ENCODE measurements at places on chromosomes 11 and 22. TPM values are rescaled to one million over a fixed set of nuclear protein-coding genes. Genes with fewer than 3 reads are reported as not detected.

Gene FGF19
- total RNA-seq, result not detected

Gene BAIAP2L2
- total RNA-seq, result 7.1 TPM

Gene NAP1L4
- 103 TPM for total RNA-seq

Gene FOLR2
- total RNA-seq, result not detected

Gene OTOG
- not detected for total RNA-seq

Gene OR2D3
- total RNA-seq, result not detected

Gene TUBA8
- 0.66 TPM for total RNA-seq

Gene CDC42EP1
- 86.0 TPM for total RNA-seq

Gene FDXACB1
- 0.79 TPM for total RNA-seq

Gene GP1BB
- 0.83 TPM for total RNA-seq

DNA sequence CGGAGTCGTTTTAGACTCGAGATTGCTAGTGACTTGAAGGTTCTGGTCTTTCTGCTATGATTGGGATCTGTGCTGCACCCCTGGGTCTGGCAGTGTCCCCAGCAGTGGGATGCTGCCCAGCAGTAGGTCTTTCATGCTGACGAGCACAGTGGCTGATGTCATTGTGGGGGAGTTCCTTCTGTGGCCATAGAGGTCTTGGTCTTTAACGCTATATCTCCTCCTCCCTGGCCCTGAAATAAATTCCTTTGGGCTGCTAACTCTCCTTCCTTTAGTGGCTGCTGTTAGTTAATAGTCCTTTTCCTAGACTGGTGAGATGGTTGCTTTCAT is 136.3 kb downstream of the TEAD1 start:
- H3K27me3 ChIP-seq, result no peaks in the 10 kb centered on the region
- H3K4me1 ChIP-seq, result peaks cover 58% of the 10 kb centered on the region
- H3K27ac ChIP-seq, result peak overlapping the region; percentile 63
- no peak for DNase-seq

- no peaks in the 10 kb centered on the region for H3K27me3 ChIP-seq
- no peaks in the 10 kb centered on the region for H3K4me1 ChIP-seq
- H3K4me3 ChIP-seq, result no peak overlapping the region
Observed at GRCh38 chr11:80626721-80627120, 1185.9 kb upstream of the TENM4 start.

DNA sequence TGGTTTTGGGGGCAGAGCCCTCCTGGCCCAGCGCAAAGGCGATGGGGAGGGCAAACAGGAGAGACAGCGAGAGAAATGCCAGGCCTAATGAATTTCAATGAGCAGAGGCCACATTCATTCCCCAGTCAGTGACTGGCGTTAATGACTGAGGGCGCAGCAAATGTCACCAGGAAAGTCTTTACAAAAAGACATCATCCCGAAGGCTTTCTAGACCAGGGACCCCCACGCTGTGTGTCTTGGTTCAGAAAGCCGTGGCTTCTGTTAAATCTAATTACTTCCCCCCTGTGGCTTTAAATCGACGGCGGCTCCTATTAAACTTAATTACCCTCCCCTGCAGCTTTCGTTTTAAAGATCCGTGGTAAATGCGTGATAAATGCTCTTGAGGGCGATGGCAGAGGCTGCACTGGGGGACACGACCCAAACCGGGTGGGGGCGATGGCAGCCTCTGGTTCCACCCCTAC is 1.6 kb upstream of the FGF19 start:
- no peak overlapping the region for H3K4me3 ChIP-seq
- peaks cover 10% of the 10 kb centered on the region for H3K4me1 ChIP-seq
- H3K36me3 ChIP-seq, result no peaks in the 10 kb centered on the region
- no peaks in the 10 kb centered on the region for H3K27me3 ChIP-seq
- H3K27ac ChIP-seq, result no peak overlapping the region

GRCh38 chr11:57641011-57641807 is 8.5 kb downstream of the YPEL4 start:
- peaks cover 25% of the 10 kb centered on the region for H3K36me3 ChIP-seq
- H3K4me3 ChIP-seq, result no peak overlapping the region
- peak; percentile 63 for DNase-seq

DNA sequence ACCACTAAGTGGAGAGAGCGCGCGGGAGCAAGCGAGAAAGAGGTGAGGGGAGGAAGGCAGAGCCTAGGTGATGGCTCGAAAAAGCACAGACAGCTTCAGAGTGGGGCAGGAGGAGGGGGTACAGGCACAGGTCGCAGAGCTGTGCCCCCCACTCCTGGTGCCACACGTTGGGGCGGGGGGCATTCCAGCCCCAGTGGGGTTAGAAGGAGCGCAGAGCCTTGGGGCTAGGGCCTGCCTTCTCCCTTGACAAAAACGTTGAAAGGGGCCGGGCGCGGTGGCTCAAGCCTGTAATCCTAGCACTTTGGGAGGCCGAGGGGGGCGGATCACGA is 41.6 kb upstream of the ISX start:
- H3K36me3 ChIP-seq, result peaks cover 4% of the 10 kb centered on the region
- H3K27ac ChIP-seq, result no peak overlapping the region
- DNase-seq, result no peak

- no peaks in the 10 kb centered on the region for H3K4me1 ChIP-seq
- no peak overlapping the region for H3K27ac ChIP-seq
- H3K4me3 ChIP-seq, result no peak overlapping the region
- no peaks in the 10 kb centered on the region for H3K36me3 ChIP-seq
Observed at GRCh38 chr22:23500508-23501260, 79.4 kb downstream of the IGLL1 start.

DNA sequence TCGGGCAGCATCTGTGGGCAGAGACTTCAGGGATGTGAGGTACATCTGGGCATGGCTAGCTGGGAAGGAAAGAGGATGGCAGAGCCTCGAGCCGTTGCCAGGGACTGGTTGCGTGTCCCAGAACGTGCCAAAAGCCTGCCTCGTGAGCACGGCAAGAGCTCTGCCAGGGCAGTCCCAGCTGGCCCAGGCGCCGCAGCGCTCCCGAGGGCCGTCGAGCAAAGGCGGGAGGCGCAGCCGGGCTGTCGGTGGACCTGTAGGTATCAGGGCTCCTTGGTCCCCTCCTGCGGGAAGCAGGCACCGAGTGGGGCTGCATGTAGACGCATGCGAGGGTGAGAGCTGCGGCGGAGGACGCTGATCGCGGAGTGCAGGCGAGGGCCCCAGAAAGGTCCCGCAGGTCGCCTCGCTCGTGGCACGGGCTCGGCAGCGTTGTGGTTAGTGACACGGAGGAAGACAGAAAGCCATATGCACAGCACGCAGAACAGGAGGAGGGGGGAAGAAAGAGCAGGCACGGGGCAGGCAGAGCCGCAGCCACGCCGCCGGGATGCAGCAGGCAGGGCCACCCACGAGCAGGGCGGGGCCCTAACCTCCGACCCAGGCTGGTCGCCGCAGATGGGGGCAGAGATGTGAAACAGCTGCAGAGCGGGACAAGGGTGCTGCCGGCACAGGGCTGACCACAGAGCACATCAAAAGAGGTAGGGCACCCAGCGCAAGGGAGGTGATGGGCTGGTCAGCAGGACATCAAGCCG is 18.0 kb downstream of the LSP1 start:
- H3K27me3 ChIP-seq, result no peaks in the 10 kb centered on the region
- no peak overlapping the region for H3K27ac ChIP-seq
- peaks cover 16% of the 10 kb centered on the region for H3K4me1 ChIP-seq
- no peak for DNase-seq
- H3K4me3 ChIP-seq, result no peak overlapping the region

DNA sequence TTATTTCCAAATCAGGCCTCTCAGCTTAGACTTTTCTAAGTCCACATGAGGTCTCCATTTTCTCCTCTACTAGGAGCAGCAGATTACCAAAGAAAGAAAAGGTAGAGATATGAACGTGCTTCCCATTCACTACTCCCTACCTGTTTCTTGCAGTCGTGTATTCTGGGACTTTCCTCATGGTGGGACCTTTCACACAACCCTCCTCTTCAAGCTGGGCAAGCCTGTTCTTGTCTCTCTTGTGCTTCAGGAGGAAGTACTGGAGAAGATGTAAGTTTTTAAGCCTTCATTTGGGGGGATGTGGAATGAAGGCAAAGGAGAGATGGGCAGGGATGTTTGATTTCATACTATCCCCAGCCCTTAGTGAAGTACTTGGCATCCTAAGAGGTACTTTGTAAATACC is 128.8 kb upstream of the SESN3 start:
- no peak for DNase-seq
- no peaks in the 10 kb centered on the region for H3K36me3 ChIP-seq
- no peak overlapping the region for H3K27ac ChIP-seq

GRCh38 chr11:82996966-82997606 is 74.6 kb downstream of the RAB30 start:
- no peak overlapping the region for H3K27ac ChIP-seq
- H3K4me1 ChIP-seq, result peaks cover 10% of the 10 kb centered on the region
- peaks cover 15% of the 10 kb centered on the region for H3K36me3 ChIP-seq

- H3K4me3 ChIP-seq, result no peak overlapping the region
- peaks cover 12% of the 10 kb centered on the region for H3K4me1 ChIP-seq
- H3K27ac ChIP-seq, result no peak overlapping the region
- peak; percentile 23 for DNase-seq
- H3K27me3 ChIP-seq, result no peaks in the 10 kb centered on the region
- H3K36me3 ChIP-seq, result peaks cover 24% of the 10 kb centered on the region
Observed at GRCh38 chr11:12871788-12872321, 137.3 kb upstream of the RASSF10 start.

- no peak for DNase-seq
- H3K27ac ChIP-seq, result no peak overlapping the region
- H3K4me1 ChIP-seq, result no peaks in the 10 kb centered on the region
- H3K4me3 ChIP-seq, result no peak overlapping the region
Observed at GRCh38 chr11:58781345-58781744, 49.6 kb upstream of the GLYAT start.

DNA sequence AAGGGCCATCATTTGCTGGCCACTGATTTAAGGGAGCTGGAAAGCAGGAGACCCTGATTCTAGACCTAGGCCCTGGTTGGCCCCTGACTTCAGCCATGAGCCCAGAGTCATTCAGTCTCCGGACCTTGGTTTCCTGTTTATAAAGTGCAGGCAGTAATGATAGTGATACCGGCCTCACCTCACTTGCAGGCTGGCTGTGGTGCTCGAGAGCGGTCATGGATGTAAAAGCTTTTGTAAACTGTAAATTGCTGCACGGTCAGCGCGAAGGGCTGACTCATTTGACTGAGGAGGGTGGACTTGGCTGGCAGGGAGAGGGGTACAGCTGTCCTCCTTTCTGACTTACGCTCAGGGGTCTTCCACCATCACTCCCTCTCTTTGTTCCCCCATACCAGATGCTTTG is 37.4 kb downstream of the FBLN1 start:
- no peak for DNase-seq
- no peak overlapping the region for H3K4me3 ChIP-seq
- peaks cover 47% of the 10 kb centered on the region for H3K36me3 ChIP-seq
- no peaks in the 10 kb centered on the region for H3K27me3 ChIP-seq

- no peak overlapping the region for H3K4me3 ChIP-seq
- H3K27ac ChIP-seq, result peak overlapping the region; percentile 85
- peaks cover 19% of the 10 kb centered on the region for H3K36me3 ChIP-seq
- peaks cover 24% of the 10 kb centered on the region for H3K4me1 ChIP-seq
Observed at GRCh38 chr22:31530823-31531195, 34.5 kb downstream of the SFI1 start.

GRCh38 chr11:114977651-114978050 is 299.3 kb downstream of the NXPE2 start:
- H3K4me3 ChIP-seq, result no peak overlapping the region
- H3K27ac ChIP-seq, result no peak overlapping the region
- no peaks in the 10 kb centered on the region for H3K4me1 ChIP-seq
- no peak for DNase-seq
- no peaks in the 10 kb centered on the region for H3K36me3 ChIP-seq

GRCh38 chr11:113593698-113594308 is 112.3 kb downstream of the TMPRSS5 start:
- H3K27ac ChIP-seq, result no peak overlapping the region
- H3K4me3 ChIP-seq, result no peak overlapping the region
- H3K36me3 ChIP-seq, result no peaks in the 10 kb centered on the region
- peaks cover 87% of the 10 kb centered on the region for H3K27me3 ChIP-seq
- H3K4me1 ChIP-seq, result no peaks in the 10 kb centered on the region
- DNase-seq, result no peak

DNA sequence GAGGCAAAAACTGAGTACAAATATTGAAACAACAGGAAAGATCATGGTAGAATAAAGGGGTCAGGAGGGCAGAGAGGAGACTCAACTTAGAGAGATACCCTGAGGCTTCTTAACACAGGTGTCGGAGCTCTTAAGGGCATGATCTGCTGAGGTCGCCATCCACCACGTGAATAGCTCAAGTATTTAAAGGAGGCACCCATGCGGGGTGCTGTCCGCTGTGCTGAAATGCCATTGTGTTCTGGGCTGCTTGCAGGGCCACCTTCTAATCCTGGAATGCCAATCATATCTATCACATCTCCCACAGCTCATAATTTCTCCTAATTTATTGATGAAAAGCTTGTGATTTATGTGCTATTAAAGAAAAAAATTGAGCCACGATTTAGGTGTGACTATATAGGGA is 90.2 kb downstream of the SEZ6L start:
- DNase-seq, result peak; percentile 47
- H3K4me3 ChIP-seq, result no peak overlapping the region

DNA sequence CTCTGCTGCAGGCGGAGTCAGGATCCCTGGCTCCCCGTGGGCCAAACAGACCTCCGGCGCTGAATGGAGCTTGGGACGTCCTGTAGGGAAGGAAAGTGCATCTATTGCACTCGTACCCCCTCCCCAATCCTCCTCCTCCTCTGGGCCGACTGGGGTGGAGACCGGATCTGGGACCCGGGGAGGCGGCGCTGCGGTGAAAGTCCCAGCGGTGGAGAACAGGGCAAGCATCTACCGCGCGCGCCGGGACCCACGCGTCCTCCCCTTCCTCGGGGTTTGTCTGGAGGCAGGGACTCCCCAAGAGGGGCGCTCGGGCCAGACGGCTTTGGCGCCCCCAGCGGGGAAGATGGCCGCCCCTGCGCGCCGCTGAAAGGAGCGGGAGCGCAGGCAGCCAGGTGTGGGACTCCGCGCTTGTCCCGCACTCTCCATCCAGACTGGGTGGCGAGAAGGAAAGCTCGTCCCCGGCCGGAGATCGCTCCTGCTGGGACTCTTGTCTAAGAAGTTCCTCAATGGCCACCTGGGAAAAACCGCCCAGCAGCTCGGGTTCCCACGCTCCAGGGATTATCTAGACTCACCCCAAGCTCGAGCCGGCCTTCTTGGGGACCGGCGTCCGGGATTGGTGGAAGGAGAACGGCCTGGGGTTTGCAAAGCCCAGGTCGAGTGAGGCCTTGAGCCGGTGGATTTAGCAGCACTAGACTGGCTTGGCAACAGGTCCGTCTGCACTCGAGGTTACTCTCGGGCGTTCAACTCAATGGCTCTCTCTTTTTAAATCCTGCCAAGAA is 718 bp downstream of the FADS2 start:
- peak overlapping the region; percentile 75 for H3K4me3 ChIP-seq
- H3K27ac ChIP-seq, result no peak overlapping the region
- peaks cover 8% of the 10 kb centered on the region for H3K4me1 ChIP-seq
- H3K36me3 ChIP-seq, result no peaks in the 10 kb centered on the region
- H3K27me3 ChIP-seq, result no peaks in the 10 kb centered on the region

- DNase-seq, result peak; percentile 42
- H3K36me3 ChIP-seq, result no peaks in the 10 kb centered on the region
- H3K4me1 ChIP-seq, result peaks cover 15% of the 10 kb centered on the region
- peak overlapping the region; percentile 46 for H3K27ac ChIP-seq
- peaks cover 11% of the 10 kb centered on the region for H3K27me3 ChIP-seq
Observed at GRCh38 chr11:111441443-111441842, 62.4 kb upstream of the POU2AF1 start.
